Posterior vena cava (tissue), 2 donors: ENCODE measurements at places on chromosomes 4 and X. TPM values are rescaled to one million over a fixed set of nuclear protein-coding genes. Genes with fewer than 3 reads are reported as not detected.
A peak's percentile ranks its signal among the peaks of the same experiment; 100 is the strongest.

DNA sequence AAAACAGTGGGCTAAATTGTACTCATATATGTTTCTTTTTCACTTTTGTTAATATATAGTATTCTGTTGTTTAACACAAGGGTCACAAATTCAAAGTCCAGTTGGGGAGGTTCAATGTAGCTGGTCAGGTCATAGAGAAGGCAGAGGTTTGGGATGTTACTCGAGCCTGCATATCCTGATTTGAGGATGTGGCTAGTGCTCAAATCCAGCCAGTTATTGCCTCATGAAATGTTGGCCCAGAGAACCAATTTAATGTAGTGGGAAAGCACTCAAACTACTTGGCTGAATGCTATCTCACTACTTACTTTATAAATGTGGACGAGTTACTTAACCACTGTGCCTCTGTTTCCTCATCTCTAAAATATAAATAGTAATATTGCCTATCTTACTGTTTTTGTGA lies 12.5 kb downstream of the USO1 start:
- DNase-seq = no peak

- no peak for DNase-seq
Measured at GRCh38 chr4:168674077-168674747, 177.4 kb downstream of the PALLD start.

DNA sequence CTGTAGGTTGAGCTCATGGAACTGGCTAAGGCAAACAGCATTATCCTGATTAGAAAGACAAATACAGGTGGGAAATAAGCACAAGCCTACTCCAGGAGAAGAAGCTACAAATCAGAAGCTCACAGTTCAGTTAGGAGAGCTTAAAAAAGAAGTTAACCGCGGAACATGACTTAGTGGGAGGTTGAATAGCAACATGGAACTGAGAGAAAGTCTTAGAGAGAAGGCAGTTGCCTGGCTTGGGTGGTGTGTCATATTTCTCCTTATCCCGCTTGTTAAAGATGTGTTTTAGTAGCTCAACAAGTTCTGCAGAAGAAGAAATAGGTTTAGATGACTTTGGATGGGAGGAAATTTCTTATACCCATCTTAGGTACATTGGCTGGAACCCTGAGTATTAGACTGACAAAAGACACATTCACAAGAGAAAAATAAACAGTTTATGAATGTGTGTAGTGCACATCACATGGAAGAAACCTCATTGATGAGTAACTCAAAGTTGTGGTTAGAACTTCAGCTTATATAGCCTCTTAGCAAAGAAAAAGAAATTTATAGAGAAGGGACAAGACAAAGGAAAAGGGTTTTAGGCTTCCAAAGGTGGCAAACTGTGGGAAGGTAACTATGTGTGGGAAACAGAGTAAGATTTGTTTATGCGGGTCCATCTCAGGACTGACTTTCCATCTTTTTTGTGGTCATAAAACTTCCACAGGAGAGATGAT lies 37.4 kb upstream of the RXFP1 start:
- no peak for DNase-seq

- DNase-seq = no peak
Measured at GRCh38 chr4:121555315-121556107, 141.3 kb downstream of the ANXA5 start.

GRCh38 chr4:100288811-100289529 lies 98.7 kb upstream of the DDIT4L start:
- DNase-seq = no peak

DNA sequence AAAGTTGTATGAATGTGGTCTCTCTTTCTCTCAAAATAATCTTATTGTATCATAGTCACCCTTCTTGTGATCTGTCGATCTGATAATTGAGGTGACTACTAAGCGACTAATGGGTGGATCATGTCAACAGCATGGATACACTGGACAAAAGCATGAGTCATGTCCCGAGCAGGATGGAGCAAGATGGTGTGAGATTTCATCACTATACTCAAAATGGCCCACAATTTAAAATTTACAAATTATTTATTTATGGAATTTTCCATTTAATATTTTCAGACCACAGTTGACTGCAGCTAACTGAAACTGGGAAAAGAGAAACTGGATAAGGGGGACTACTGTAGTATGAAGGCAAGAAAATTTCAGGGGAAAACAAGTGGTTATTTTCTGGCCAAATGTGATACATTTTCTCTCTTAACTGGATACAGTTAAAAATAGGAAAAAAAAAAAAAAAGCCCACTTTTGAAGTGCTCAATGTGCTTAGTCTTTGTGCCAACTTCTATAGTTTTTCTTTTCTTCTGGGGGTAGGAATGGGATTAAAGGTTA lies 25.3 kb downstream of the FAM241A start:
- DNase-seq = no peak

DNA sequence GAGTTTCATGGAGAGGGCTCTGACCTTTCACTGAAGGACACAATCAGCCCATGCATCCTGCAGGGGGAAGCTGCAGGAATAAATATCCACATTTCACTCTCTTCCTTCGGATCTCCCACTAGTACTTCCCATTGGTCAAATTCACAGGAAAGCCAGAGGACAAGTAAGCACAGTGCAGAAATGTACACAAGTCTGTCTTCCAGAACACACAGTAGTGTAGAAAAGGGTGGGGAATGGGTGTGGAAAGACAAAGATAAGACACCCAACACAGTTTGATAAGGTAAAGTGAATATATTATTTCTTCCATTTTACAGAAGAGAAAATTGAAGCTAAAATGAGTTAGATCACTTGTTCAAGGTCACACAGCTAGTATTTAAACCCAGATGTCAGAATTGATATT lies 81.1 kb upstream of the PCDH19 start:
- DNase-seq = no peak

DNA sequence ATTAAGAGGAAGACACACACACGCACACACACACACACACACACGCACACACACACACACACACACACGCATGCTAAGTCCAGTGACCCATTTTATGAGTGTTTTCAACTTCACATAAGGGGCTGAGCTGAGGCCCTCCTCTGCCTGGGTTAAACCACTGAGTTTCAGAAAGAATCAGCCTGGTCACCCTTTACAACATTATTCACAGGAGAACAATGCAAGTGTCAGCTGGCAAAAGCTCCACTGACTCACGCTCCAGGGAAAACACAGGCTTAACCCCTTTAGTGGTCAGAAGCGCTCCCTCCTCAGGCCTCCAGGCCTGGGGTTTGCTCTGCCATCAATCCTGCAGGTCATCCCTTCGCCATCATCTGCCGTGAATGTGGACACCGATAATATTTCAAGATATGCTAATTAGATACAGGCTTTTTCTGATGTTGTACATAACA lies 46.9 kb downstream of the ACOX3 start:
- no peak for DNase-seq

DNA sequence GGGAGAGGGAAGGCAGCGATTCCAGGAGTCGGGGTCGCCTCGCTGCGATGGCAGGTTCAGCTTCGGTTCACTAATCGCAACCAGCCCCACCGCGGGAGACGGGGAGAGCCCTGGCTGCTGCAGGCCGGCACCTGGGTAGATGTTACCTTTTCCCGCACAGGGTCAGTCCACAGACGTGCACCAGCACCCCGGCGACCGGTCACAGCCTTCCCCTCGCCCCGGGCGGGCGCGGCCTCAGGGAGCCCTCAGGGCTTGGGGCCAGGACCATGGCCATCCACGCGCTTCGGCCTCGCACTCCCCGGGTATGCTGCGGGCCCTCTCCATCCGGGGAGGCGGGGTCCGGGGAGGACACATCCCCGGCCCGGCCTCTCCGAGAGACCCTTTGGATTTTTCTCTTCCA lies 26.1 kb upstream of the EXOC1L start:
- DNase-seq = no peak

DNA sequence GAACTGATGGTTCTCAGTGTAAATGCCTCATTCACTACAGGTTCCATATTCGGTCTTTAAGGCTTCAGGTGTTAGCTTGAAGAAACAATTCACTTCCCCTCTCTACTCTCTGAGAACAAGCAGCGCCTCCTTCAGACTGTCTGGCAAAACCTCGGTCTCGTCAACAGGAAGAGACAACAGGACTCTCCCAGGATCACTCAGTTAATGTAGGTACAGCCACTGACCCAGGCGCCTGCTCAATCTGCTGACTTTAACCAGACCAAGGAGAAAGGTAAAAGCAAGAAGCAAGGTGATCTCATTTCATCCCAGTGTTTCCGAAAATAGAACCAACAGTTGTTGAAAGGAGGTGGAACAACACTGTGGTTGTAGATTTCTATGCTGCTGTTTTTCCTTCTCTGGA lies 102.2 kb downstream of the SLC2A9 start:
- no peak for DNase-seq

DNA sequence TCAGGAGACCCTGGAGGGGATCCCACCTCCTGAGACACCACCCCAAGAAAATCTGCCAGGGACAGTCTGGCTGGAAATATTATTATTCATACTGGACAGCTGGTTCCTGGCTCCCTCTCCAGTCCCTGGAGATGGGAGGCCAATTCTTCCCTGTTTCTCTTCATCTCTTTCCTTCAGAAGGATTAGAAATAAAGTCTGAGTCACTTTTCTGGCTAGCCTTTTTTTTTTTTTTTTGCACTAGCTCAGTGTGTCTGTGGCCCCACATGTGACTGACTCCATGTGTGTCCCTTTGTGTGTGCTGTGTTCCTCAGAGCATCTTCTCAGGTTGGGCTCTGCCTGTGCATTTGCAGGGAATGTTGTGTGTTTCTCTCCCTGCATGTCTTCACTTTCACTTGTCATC lies 1.8 kb upstream of the FRMPD3 start:
- no peak for DNase-seq

GRCh38 chr4:6962211-6963041 lies 52.8 kb downstream of the TBC1D14 start:
- DNase-seq = no peak

- DNase-seq = no peak
Measured at GRCh38 chr4:122814426-122814825, 12.2 kb upstream of the FGF2 start.

- DNase-seq = no peak
Measured at GRCh38 chr4:119748853-119749252, 120.2 kb upstream of the PDE5A start.

DNA sequence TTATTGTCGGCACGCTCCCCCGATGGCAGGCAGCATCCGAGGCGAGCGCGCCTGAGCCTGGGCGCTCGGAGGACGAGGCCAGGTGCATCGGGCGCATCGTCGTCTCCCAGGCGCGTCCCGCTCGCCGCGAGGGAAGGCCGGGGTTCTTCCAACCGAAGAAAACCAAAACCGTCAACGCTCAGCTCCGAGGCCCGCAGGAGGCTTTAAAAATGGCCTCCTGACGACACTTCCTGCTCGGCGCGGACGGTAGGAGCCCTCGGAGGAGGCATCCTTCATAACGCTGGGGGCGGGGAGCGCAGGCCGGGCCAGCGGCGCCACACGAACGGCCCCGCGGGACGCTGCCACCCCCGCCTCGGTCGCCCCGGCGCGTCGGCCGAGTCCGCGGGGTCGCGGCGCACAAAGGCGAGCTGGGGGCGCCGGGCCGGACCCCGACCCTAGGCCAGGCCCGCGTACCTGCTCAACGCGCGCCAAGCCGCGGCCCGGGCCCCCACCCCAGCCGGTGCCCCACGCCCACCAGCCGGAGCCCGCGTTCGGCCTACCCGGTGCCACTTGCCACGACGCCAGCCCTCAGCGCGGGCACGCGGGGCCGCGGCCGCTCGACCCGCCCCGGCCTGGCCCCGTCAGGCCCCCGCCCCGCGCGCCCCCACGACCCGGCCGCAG lies 501 bp downstream of the ZNF518B start:
- DNase-seq = peak; percentile 88

DNA sequence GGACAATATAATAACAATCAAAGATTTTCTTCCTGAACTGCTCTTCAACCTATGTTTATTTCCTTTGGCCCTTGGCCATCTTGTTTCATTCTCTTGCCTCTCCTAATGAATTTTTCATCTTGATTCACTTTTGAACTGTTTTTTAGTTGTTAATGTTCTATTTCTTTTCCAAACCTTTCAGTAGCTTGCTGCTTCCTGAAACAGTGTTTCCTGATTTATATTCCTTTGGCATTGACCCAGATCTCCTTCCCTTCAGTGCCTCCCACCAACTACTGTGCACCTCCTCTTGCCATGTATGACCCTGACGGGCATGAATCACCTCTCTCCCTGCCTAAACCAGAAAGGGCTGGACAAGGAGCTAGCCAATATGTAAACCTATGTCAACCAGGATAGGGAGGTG lies 25.6 kb upstream of the SPP1 start:
- no peak for DNase-seq

DNA sequence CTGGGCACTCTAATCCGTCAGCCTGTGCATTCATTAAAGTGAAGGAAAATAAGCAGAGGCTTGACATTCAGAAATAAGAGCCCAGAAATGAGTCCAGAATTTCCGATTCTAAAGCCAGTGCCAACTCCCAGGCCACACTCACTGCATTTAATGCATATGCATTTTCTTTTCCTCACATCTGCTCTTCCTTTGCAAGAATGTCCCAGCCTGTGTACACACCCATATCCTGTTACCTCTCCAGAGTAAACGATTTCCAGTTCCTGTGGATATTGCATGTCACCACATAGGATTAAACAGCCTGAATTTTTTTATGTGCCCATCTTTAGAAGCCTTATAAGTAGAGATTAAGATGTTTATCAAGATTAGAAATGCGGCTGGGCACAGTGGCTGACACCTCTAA lies 27.5 kb downstream of the ARX start:
- no peak for DNase-seq

DNA sequence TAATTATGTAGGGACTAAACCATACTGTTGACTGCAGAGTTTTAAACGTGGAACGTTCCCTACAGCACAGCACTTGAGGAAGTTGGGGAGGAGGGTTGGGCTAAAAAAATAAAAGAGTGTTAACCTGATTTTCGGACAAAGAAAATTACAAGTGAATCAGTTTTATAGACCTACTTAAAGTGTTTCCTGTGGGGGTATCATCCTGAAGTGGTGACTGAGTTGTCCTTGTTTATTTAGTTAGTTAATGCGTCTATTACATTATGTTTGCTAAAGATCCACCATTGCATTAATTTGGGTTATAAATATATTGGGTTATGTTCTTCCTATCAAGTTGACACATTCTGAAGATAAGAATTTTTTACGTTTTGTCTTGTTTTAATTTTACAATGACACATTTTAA lies 14.7 kb downstream of the UNC5C start:
- no peak for DNase-seq

- no peak for DNase-seq
Measured at GRCh38 chrX:19811807-19812604, 75.4 kb downstream of the SH3KBP1 start.

DNA sequence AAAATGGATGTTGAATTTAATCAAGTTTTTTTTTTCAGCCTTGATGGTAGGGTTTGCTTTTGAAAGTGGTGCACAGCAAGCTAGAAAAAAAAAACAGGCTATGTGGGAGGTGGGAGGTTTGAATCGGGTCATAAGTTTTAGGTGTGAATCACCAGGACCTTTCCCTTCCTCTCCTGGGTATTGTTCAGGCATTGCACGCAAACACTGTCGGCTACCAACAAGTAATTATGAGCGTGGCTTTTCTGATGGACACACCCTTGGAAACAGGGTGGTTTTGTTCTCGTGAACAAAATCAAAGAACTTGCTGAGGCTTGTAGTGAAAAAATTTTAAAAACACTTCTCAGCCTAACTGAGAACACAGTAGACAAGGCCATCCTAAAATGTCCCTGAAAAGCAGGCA lies 18.1 kb downstream of the PIR start:
- no peak for DNase-seq

The GYPA gene
- total RNA-seq = not detected

The GPR173 gene
- 3.7 TPM for total RNA-seq

The IL2RG gene
- 2.6 TPM for total RNA-seq

The XPNPEP2 gene
- 11.3 TPM for total RNA-seq

The ANK2 gene
- 163 TPM for total RNA-seq

The FGFBP1 gene
- total RNA-seq = not detected

The MAGEA1 gene
- total RNA-seq = not detected

The ARX gene
- not detected for total RNA-seq

The GLRB gene
- 3.9 TPM for total RNA-seq

The SUPT20HL2 gene
- total RNA-seq = 0.76 TPM

The STK32B gene
- 3.1 TPM for total RNA-seq

The LNX1 gene
- 4.7 TPM for total RNA-seq
